ENCODE measurements at places on chromosomes 4 and X. TPM values are rescaled to one million over a fixed set of nuclear protein-coding genes. Genes with fewer than 3 reads are reported as not detected.

- no peak overlapping the region for H3K4me3 ChIP-seq
- no peaks in the 10 kb centered on the region for H3K36me3 ChIP-seq
- no peak overlapping the region for H3K27ac ChIP-seq
- H3K4me1 ChIP-seq = no peaks in the 10 kb centered on the region
Observed at GRCh38 chrX:153736871-153737441, 12.3 kb downstream of the ABCD1 start.

GRCh38 chrX:18354369-18355223 lies at the start of gene SCML2:
Gene SCML2 (minus strand): TSS chrX:18354688. CDS start chrX:18334071, 20,617 bp downstream.
- no peak within 1 kb of the TSS for H3K27ac ChIP-seq
- H3K4me1 ChIP-seq = no peaks in the 10 kb centered on the region
- H3K27me3 ChIP-seq = no peaks in the 10 kb centered on the region
- peak; percentile 39 for DNase-seq
- peak within 1 kb of the TSS; percentile 46 for H3K4me3 ChIP-seq

GRCh38 chr4:141229408-141230101 lies 8.9 kb downstream of the ZNF330 start:
- H3K36me3 ChIP-seq = peaks cover 99% of the 10 kb centered on the region
- H3K27me3 ChIP-seq = no peaks in the 10 kb centered on the region
- no peak overlapping the region for H3K4me3 ChIP-seq
- H3K27ac ChIP-seq = no peak overlapping the region
- no peak for DNase-seq

Gene F8A3
- not detected for polyA plus RNA-seq

Gene PDE5A
- 1.6 TPM for polyA plus RNA-seq

GRCh38 chrX:134926864-134927263 lies 63.9 kb upstream of the SMIM10 start:
- no peaks in the 10 kb centered on the region for H3K36me3 ChIP-seq
- DNase-seq = no peak
- H3K4me1 ChIP-seq = no peaks in the 10 kb centered on the region
- H3K4me3 ChIP-seq = no peak overlapping the region

DNA sequence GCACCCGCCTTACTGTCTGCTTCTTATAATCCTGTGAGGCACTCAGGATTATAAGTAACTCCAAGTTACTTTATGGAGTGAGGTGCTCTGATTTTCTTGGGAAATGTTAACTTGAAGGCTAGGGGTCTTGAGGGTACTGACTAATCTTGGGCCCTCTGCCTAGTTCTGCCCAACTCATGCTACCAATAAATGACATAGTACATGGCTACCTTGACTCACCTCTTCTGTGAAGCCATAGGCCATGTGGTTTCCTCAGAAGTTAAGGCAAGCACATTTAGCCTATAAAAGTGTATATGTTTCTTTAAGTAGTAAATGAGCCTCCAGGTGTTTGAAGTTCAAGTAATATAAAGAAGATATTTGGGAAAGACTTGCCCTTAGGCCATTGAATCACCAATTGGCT lies 99.8 kb upstream of the CASK start:
- H3K27me3 ChIP-seq = no peaks in the 10 kb centered on the region
- H3K4me1 ChIP-seq = no peaks in the 10 kb centered on the region
- no peak overlapping the region for H3K27ac ChIP-seq

- DNase-seq = peak; percentile 77
- peaks cover 11% of the 10 kb centered on the region for H3K4me1 ChIP-seq
- no peak overlapping the region for H3K4me3 ChIP-seq
- H3K27ac ChIP-seq = no peak overlapping the region
- no peaks in the 10 kb centered on the region for H3K36me3 ChIP-seq
Observed at GRCh38 chrX:20067709-20068561, 48.8 kb downstream of the MAP7D2 start.

Gene PGAM4
- polyA plus RNA-seq = 0.19 TPM

GRCh38 chr4:88583631-88584470 lies 8.4 kb upstream of the HERC3 start:
- H3K4me1 ChIP-seq = peaks cover 4% of the 10 kb centered on the region
- H3K27ac ChIP-seq = peak overlapping the region; percentile 7
- no peaks in the 10 kb centered on the region for H3K27me3 ChIP-seq
- H3K4me3 ChIP-seq = no peak overlapping the region

DNA sequence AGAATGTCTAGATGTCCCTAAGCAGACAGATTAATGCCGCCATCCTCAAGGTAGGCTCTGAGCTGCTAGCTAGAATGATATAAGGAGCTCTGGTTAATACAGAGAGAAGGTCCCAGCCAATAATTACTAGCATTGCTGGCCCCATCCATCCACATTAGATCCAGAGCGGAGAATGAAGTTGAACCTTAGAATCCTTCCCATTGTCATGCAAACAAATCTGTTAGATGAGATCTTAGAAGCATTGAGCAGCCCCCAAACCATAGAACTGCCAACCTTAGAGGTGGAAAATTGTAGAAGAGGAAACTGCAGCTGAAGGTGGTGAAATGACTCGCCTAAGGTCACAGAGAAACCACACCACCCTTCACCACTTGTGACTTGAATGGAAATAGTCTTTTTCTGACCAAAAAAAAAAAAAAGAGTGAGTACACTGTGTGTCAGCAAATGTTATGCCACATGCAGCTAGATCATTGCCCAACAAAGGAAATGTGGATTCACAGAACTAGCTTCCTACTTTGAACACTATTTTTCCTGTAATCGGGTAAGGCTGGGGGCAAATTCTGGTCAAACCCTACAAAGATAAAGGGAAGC lies 162.1 kb downstream of the SMIM20 start:
- H3K4me3 ChIP-seq = no peak overlapping the region
- H3K4me1 ChIP-seq = no peaks in the 10 kb centered on the region
- no peak for DNase-seq
- no peaks in the 10 kb centered on the region for H3K36me3 ChIP-seq
- H3K27me3 ChIP-seq = no peaks in the 10 kb centered on the region

- H3K27ac ChIP-seq = no peak overlapping the region
- no peak overlapping the region for H3K4me3 ChIP-seq
- H3K36me3 ChIP-seq = no peaks in the 10 kb centered on the region
- H3K27me3 ChIP-seq = no peaks in the 10 kb centered on the region
- H3K4me1 ChIP-seq = no peaks in the 10 kb centered on the region
- DNase-seq = no peak
Observed at GRCh38 chr4:5497489-5497888, 210.9 kb downstream of the EVC2 start.

- H3K36me3 ChIP-seq = no peaks in the 10 kb centered on the region
- no peak overlapping the region for H3K27ac ChIP-seq
- no peak overlapping the region for H3K4me3 ChIP-seq
- peaks cover 6% of the 10 kb centered on the region for H3K4me1 ChIP-seq
Observed at GRCh38 chr4:152508386-152508785, 27.5 kb downstream of the FBXW7 start.

DNA sequence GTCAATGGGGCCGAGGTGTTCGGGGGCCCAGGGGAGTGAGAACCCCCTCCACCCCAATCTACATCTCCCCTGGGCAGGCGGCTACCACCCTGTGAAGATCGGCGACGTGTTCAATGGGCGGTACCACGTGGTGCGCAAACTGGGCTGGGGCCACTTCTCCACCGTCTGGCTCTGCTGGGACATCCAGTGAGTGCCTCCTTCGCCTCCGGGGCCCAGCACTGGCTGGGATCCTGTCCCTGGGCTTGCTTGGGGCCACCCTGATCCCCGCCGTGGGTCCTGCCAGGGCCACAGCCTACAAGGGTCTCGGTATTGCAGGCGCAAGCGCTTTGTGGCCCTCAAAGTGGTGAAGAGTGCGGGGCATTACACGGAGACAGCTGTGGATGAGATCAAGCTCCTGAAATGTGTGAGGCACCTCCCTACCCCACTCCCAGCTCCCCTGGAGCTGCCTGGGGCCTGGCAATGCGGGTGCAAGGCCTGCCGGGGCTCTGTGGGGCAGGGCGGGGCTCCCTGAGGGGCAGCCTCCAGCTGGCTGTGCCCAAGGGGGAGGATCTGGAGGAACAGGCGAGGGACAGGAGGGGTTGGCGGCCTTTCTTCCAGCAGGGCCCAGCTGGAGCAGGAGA lies 697 bp downstream of the SRPK3 start:
- no peaks in the 10 kb centered on the region for H3K36me3 ChIP-seq
- DNase-seq = no peak
- H3K4me3 ChIP-seq = no peak overlapping the region
- H3K4me1 ChIP-seq = peaks cover 12% of the 10 kb centered on the region

GRCh38 chr4:155973639-155974475 lies 20.2 kb upstream of the CTSO start:
- no peak for DNase-seq
- no peak overlapping the region for H3K27ac ChIP-seq
- H3K4me3 ChIP-seq = no peak overlapping the region
- H3K4me1 ChIP-seq = no peaks in the 10 kb centered on the region

Gene PNCK
- 3.2 TPM for polyA plus RNA-seq

GRCh38 chrX:118049713-118050112 lies 66.9 kb downstream of the KLHL13 start:
- DNase-seq = no peak
- H3K4me1 ChIP-seq = no peaks in the 10 kb centered on the region
- H3K27me3 ChIP-seq = no peaks in the 10 kb centered on the region
- no peaks in the 10 kb centered on the region for H3K36me3 ChIP-seq
- H3K27ac ChIP-seq = no peak overlapping the region
- H3K4me3 ChIP-seq = no peak overlapping the region

DNA sequence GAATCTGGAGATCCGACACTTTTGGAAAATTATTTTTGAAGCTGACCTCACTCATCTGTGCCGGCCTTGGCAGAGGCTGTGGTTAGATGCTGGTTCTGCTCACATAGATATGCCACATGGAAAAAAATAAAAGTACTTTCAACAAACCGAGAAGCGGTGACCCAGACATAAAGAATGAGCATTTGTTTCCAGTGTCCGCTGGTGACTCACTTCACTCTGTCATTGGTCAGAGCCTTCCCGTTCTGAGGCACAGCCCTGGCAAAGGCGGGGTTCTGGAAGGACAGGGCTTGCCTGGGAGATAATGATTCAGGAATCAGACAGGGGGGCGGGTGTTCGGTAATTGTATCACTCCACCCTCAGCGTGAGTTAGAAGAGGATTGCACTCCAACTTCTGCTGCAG lies 172.4 kb upstream of the MXRA5 start:
- no peaks in the 10 kb centered on the region for H3K27me3 ChIP-seq
- no peaks in the 10 kb centered on the region for H3K36me3 ChIP-seq
- peak; percentile 24 for DNase-seq
- H3K4me1 ChIP-seq = no peaks in the 10 kb centered on the region
- H3K4me3 ChIP-seq = no peak overlapping the region

- H3K27me3 ChIP-seq = no peaks in the 10 kb centered on the region
- no peak overlapping the region for H3K4me3 ChIP-seq
- no peak for DNase-seq
- no peak overlapping the region for H3K27ac ChIP-seq
- no peaks in the 10 kb centered on the region for H3K36me3 ChIP-seq
Observed at GRCh38 chr4:43564591-43564990, 672.1 kb downstream of the GRXCR1 start.

Gene SPACA5
- not detected for polyA plus RNA-seq

Gene RASL11B
- 8.0 TPM for polyA plus RNA-seq

Gene CCKAR
- not detected for polyA plus RNA-seq

Gene SRPK3
- polyA plus RNA-seq = 39.8 TPM

Gene FAM3A
- 72.2 TPM for polyA plus RNA-seq

- no peaks in the 10 kb centered on the region for H3K36me3 ChIP-seq
- no peaks in the 10 kb centered on the region for H3K4me1 ChIP-seq
- no peak for DNase-seq
Observed at GRCh38 chrX:132714913-132715312, 226.1 kb upstream of the MBNL3 start.

GRCh38 chr4:57351731-57352130 lies 241.5 kb upstream of the IGFBP7 start:
- no peak overlapping the region for H3K27ac ChIP-seq
- H3K36me3 ChIP-seq = no peaks in the 10 kb centered on the region
- H3K4me1 ChIP-seq = no peaks in the 10 kb centered on the region

Gene IGFBP7
- 857 TPM for polyA plus RNA-seq

Gene NWD2
- polyA plus RNA-seq = under 0.01 TPM

GRCh38 chrX:112874614-112875013 lies 34.0 kb upstream of the AMOT start:
- H3K4me1 ChIP-seq = no peaks in the 10 kb centered on the region
- no peak for DNase-seq
- H3K4me3 ChIP-seq = no peak overlapping the region
- no peaks in the 10 kb centered on the region for H3K36me3 ChIP-seq
- no peaks in the 10 kb centered on the region for H3K27me3 ChIP-seq

GRCh38 chrX:39930786-39931528 lies 166.8 kb downstream of the BCOR start:
- H3K27me3 ChIP-seq = no peaks in the 10 kb centered on the region
- no peaks in the 10 kb centered on the region for H3K36me3 ChIP-seq
- peak; percentile 12 for DNase-seq
- H3K4me1 ChIP-seq = peaks cover 21% of the 10 kb centered on the region
- H3K4me3 ChIP-seq = no peak overlapping the region

Gene TCEAL9
- 56.5 TPM for polyA plus RNA-seq

GRCh38 chr4:26171941-26172340 lies 148.9 kb upstream of the RBPJ start:
- H3K4me3 ChIP-seq = no peak overlapping the region
- no peaks in the 10 kb centered on the region for H3K36me3 ChIP-seq
- H3K27ac ChIP-seq = no peak overlapping the region
- H3K27me3 ChIP-seq = peaks cover 35% of the 10 kb centered on the region
- no peak for DNase-seq

GRCh38 chr4:75030028-75030427 lies 97.1 kb downstream of the PARM1 start:
- DNase-seq = no peak
- no peaks in the 10 kb centered on the region for H3K36me3 ChIP-seq
- no peaks in the 10 kb centered on the region for H3K27me3 ChIP-seq
- H3K4me1 ChIP-seq = peaks cover 9% of the 10 kb centered on the region
- no peak overlapping the region for H3K27ac ChIP-seq

DNA sequence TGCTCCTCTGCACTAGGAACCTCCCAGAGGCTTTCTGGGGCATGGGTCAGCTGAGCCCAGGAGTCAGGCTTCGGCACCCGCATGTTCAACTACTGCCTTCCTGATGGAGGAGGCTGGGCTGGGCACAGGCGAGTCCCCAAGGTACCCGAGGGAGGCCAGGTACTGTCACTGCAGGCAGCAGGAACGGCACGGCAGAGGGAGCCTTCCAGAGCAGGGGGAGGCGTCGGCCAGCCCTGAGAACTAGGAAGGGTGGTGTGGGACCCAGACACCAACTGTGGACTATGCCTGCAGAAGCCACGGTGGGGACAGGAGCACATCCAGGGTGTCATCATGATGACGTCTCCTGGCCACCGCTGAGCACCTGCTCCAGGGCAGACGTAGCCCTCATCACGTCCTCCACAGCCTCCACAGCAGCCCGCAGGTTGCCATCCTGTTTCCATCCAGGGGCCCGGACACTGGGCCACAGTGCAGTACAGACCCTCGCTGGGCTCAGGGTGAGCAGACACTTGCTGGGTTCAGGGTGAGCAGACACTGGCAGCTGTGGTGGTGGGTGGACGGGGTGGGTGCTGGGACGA lies 40.8 kb downstream of the SORCS2 start:
- no peak for DNase-seq
- H3K4me3 ChIP-seq = no peak overlapping the region
- no peaks in the 10 kb centered on the region for H3K36me3 ChIP-seq
- H3K4me1 ChIP-seq = no peaks in the 10 kb centered on the region
- H3K27me3 ChIP-seq = no peaks in the 10 kb centered on the region
- no peak overlapping the region for H3K27ac ChIP-seq

Gene BTK
- polyA plus RNA-seq = 1.5 TPM

Gene TMPRSS11A
- polyA plus RNA-seq = not detected
